Aorta (tissue), 5 donors: ENCODE measurements at places on chromosomes 5 and 9. TPM values are rescaled to one million over a fixed set of nuclear protein-coding genes. Genes with fewer than 3 reads are reported as not detected.

Gene SYK
- total RNA-seq, result 31.5 TPM

Gene NUTM2F
- total RNA-seq, result not detected

- no peaks in the 10 kb centered on the region for H3K27me3 ChIP-seq
- no peaks in the 10 kb centered on the region for H3K36me3 ChIP-seq
- H3K27ac ChIP-seq, result no peak overlapping the region
- no peak for DNase-seq
Measured at GRCh38 chr5:96633820-96634219, 28.4 kb upstream of the CAST start.

Gene PDGFRB
- total RNA-seq, result 217 TPM

- peaks cover 3% of the 10 kb centered on the region for H3K36me3 ChIP-seq
- peaks cover 1% of the 10 kb centered on the region for H3K4me1 ChIP-seq
- no peak overlapping the region for H3K27ac ChIP-seq
Measured at GRCh38 chr9:85987236-85987635, 46.3 kb downstream of the NAA35 start.

GRCh38 chr9:469672-470551 is 255.2 kb downstream of the DOCK8 start:
- H3K4me1 ChIP-seq, result peaks cover 4% of the 10 kb centered on the region
- H3K4me3 ChIP-seq, result peak overlapping the region; percentile 45
- H3K27me3 ChIP-seq, result no peaks in the 10 kb centered on the region
- H3K27ac ChIP-seq, result no peak overlapping the region

Gene NKD2
- total RNA-seq, result 2.8 TPM

DNA sequence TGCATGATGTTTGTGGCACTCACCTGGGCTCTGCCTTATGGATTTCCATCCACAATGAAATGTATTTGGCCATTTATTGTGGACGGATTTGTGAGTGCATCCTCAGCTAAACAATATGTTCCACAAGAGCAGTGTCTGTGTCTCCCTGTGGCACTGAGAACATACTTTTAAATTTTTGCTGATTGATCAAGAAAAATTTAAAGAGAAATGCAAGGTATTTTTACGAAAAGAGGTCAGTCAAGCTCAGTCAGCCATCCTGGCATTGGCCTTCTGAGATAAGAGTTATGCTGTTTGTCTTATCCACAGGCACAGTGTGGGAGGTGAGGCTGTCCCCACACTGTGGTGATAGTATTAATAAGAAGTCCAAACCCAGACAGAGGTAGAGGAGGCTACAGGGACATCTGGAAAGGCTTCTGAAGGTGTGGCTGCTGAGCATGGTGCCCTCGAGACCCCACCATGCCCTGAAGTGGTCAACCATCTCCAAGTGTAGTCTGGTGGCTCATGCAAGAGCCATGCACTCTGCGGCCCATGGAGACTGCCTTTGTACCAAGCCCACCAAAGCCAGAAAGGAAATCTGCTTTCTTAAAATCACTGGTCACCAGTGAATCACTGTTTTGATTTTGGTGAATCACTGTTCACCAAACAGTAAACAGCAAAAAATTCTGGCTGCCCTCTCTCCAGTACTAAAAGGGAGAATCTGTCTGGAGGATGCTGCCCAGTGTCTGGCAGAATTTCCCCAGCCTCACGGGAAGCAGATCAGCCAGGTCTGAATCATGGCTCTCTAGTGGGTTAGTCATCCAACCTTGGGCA is 28.8 kb downstream of the SPOCK1 start:
- no peak overlapping the region for H3K4me3 ChIP-seq
- H3K27me3 ChIP-seq, result no peaks in the 10 kb centered on the region
- H3K27ac ChIP-seq, result no peak overlapping the region
- DNase-seq, result no peak

Gene IL33
- 68.2 TPM for total RNA-seq

Gene CCL27
- not detected for total RNA-seq

GRCh38 chr9:70534471-70534870 is 120.0 kb upstream of the KLF9 start:
- no peaks in the 10 kb centered on the region for H3K4me1 ChIP-seq
- H3K27me3 ChIP-seq, result no peaks in the 10 kb centered on the region
- H3K36me3 ChIP-seq, result no peaks in the 10 kb centered on the region
- H3K27ac ChIP-seq, result no peak overlapping the region
- no peak for DNase-seq
- H3K4me3 ChIP-seq, result no peak overlapping the region

DNA sequence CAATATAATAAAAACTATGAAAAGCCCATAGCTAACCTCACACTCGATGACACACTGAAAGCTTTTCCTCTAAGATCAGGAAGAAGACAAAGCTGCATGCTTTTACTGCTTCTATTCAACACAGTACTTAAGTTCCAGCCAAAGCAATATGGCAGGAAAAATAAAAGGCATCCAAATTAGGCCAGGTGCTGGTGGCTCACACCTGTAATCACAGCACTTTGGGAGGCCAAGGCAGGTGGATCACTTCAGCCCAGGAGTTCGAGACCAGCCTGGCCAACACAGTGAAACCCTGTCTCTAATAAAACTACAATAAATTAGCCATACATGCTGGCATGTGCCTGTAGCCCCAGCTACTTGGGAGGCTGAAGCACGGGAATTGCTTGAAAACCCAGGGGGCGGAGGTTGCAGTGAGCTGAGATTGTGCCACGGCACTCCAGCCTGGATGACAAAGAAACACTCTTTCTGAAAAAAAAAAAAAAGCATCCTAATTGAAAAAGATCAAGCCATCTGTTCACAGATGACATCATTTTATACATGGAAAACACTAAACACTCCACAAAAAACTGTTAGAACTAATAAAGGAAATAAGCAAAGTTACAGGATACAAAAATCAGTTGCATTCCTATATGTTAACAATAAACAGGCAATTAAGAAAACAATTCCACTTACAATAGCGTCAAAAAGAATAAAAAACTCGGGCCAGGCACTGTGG is 17.9 kb downstream of the ZFR start:
- no peak overlapping the region for H3K4me3 ChIP-seq
- H3K4me1 ChIP-seq, result peaks cover 5% of the 10 kb centered on the region
- no peak for DNase-seq
- no peaks in the 10 kb centered on the region for H3K27me3 ChIP-seq
- H3K27ac ChIP-seq, result no peak overlapping the region

Gene CORO2A
- 3.7 TPM for total RNA-seq

Gene LTC4S
- total RNA-seq, result 16.1 TPM

DNA sequence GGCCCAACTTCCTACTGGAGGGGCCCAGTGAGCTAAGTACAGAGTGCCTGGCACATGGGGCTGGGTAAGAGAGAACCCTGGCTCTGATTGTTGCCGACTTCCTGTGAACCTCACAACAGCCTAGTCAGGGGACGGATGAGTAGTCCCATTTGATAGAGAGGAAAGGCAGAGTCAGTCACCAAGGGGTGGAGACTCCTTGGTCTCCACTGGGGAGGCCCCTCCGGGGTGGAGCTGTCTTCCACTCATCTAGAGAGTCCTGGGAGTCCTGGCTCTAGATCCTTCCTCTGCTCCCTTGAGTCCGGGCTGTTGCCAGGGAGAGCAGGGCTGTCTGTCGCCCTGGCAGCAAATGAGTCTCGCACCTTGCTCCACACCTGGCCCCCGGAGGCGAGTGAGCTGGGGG is 8.0 kb downstream of the GRK6 start:
- H3K4me1 ChIP-seq, result no peaks in the 10 kb centered on the region
- no peaks in the 10 kb centered on the region for H3K27me3 ChIP-seq
- DNase-seq, result no peak
- no peak overlapping the region for H3K4me3 ChIP-seq
- no peak overlapping the region for H3K27ac ChIP-seq
- H3K36me3 ChIP-seq, result no peaks in the 10 kb centered on the region
